ENCODE measurements at places on chromosomes 12 and 14.

- no peak for DNase-seq
Observed at GRCh38 chr12:58925111-58925611, 4.9 kb upstream of the LRIG3 start.

DNA sequence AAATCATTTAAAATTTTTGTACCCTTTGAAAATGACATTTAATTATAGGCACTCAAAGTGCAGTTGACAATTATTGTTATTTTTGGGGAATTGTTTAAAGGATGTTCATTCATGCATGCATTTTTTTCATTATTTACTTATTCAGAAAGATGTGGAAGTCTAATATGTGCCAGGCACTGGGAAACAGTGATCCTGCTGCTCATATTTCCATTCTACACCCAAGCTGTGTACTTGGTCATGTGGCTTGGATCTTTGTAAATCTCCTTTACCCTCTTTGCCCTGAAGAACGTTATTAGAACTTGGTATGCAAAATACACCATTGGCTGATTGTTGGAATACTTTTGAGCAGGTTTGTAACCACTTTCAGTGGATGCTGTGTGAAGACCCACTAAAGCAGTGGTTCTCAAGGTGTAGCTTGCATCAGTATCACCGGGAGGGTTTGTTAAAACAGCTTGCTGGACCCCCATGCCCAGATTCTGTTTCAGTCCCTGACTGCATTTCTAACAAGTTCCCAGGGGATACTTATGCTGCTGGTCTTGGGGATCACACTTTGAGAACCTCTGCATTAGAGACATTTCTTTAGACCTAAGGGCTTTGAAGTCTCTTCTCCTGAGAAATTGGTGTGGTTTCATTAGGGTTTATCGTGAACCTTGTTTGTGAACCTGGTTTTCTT lies 47.5 kb downstream of the PRKCH start:
- no peak for DNase-seq

- no peak for DNase-seq
Observed at GRCh38 chr14:87868920-87869319, 124.1 kb downstream of the GALC start.

DNA sequence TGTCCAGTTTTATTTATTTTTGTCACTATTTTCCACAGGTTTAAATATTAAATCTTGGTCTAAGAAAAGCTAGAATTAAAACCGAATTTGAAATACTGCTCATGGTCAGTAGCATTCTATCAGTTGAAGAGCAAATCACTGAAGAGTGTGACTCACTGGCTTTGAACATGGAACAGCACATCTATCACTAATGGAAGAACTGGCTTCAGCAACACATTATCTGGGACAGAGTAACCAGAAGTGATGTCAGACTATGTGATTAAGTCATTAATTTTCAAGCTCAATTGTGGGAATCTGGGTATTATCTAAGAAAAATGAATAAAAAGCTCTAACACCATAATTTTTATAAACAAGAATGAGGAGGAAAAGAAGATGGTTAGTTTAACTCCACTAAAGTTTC lies 527.5 kb downstream of the TMTC2 start:
- no peak for DNase-seq

- no peak for DNase-seq
Observed at GRCh38 chr12:39958377-39958776, 147.5 kb downstream of the SLC2A13 start.

DNA sequence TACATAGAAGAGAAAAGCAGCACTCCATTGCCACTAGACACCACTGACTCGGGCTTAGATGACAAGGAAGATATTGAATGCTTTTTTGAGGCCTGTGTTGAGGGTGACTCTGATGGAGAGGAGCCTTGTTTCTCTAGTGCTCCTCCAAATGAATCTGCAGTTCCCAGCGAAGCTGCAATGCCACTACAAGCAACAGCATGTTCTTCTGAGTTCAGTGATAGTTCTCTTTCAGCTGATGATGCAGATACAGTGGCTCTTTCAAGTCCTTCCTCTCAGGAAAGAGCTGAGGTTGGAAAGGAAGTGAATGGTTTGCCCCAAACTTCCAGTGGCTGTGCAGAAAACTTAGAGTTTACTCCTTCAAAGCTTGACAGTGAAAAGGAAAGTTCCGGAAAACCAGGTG lies 114.5 kb upstream of the NPAS3 start:
- no peak for DNase-seq

- no peak for DNase-seq
Observed at GRCh38 chr12:124764870-124765580, 98.6 kb downstream of the SCARB1 start.

- no peak for DNase-seq
Observed at GRCh38 chr12:132510746-132511477, 21.0 kb downstream of the FBRSL1 start.
